ENCODE measurements at places on chromosomes 2 and 18.

DNA sequence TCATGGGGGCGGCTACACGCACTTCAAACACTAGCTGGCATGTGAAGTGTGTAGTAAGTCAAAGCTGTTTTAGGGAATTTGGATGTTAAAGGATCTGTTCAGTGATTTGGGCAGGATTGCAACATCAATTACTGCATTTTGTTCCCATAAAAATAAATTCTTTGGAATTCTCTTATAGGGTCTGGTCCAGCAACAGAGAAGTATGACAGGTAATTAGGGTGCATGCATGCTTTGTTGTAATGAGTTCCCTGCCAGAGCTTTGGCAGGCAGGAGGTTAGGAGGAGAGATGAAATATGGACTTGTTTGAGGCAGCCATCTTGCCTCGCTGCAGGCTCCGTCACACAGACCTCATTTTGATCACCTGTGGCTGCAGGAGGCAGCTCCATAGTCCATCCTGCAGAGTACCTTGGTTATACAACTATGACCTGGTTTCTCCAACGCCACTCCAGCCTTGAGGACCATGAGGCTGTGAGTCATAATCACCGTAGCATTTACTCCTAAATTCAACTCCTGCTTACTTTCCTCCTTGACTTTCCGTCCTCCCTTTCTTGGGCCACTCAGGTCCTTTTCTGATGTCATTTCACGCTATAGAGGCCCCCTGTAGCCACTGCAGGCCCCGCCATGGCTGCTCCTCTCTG lies 26.5 kb upstream of the EML4 start:
- no peak for DNase-seq

DNA sequence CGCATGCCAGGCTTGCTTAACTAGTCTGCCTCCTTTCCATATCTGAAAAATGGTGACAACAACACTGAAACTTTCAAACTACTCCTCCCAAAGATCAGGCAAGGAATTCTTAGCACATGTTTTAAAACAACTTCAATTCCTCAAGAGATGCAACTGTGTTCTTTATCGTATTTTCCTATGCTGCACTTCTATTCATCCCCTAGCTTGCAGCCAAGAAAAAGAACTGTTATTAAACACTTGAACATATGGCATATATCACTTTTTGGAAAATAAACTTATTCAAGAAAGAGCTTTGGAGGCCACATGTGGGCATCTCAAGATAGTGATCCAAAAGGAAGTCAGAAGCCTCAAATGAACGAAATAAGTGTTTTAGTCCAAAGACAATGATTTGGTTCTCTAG lies 75.6 kb upstream of the STAM2 start:
- DNase-seq, result no peak

- no peak for DNase-seq
These were observed 5.4 kb upstream of the ITGB6 start for GRCh38 chr2:160205505-160205904.

- no peak for DNase-seq
These were observed 2.4 kb downstream of the PELI1 start for GRCh38 chr2:64141674-64142405.

DNA sequence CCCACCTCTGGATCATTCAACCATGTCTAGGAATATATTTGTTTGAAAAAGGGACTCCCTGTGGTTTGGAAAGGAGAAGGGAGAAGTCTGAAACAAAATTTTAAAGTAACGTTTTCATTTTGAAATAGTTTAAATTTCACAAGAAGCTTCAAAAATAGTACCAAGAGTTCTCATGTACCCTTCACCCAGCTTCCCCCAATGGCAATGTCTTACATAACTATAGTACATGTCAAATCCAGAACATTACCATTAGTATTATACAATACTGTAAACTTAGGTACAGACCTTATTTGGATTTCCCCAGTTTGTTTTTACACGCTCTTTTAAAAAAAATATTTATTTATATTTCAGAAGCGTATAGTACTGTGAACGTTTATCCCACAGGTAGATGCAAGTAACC lies 4.0 kb upstream of the LYG2 start:
- no peak for DNase-seq

GRCh38 chr2:241349941-241350340 lies 6.1 kb upstream of the FARP2 start:
- no peak for DNase-seq

GRCh38 chr2:204228169-204228886 lies 291.8 kb downstream of the ICOS start:
- peak; percentile 60 for DNase-seq

DNA sequence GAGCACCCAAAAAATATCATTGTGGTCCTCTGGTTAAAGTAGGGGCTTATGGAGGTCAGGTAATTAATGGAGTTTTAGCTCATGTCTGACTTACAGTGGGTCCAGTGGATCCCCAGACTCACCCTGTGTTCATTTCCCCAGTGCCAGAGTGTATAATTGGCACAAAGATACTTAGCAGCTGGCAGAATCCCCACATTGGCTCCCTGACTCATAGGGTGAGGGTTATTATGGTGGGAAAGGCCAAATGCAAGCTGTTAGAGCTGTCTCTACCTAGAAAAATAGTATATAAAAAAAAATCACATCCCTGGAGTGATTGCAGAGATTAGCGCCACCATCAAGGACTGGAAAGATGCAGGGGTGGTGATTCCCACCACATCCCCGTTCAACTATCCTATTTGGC lies 1067.6 kb upstream of the ACVR2A start:
- no peak for DNase-seq

- no peak for DNase-seq
These were observed 16.6 kb upstream of the GALNT1 start for GRCh38 chr18:35564795-35565453.

- DNase-seq, result no peak
These were observed 6.5 kb downstream of the PLEK start for GRCh38 chr2:68371581-68371980.

DNA sequence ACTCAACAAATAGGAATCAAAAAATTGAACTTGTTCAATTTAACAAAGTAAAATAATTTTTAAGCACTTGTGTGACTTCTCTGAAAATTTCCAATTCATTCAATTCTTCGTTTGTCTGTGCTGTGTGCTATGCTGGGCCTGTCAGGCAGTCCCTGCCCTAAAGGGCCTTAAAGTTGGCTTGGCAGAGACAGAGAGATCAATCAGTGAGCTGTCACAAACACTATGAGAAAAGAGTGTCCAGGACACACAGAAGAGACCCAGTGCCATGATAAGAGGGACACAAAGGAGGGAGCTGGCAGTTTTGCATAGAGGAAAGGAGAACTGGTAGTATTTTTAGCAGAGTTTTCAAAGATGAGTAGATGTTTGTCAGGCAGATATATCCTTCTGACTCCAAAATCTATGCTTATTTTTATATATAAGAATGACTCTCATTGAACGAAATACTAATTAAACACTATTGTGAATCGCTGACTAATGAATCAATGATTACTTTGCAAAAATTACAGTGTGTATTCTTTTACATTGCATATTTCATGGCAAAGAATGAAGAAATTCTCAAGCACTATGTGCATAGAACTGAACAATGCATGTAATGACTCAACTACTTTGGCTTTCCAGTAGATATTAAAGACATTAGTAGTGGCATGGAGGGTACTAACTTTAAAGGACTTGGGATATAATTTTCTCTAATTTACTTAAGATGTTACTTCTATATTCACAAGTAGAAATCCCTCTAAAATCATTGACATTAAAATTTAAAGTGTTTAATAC lies 193.3 kb upstream of the BOD1L2 start:
- DNase-seq, result no peak

Data from NCI-H1930 (cell line).